ENCODE measurements at places on chromosomes 5 and 9. TPM values are rescaled to one million over a fixed set of nuclear protein-coding genes. Genes with fewer than 3 reads are reported as not detected.

The PCDHA9 gene
- under 0.01 TPM for total RNA-seq

The TMEM167A gene
- total RNA-seq: 144 TPM

DNA sequence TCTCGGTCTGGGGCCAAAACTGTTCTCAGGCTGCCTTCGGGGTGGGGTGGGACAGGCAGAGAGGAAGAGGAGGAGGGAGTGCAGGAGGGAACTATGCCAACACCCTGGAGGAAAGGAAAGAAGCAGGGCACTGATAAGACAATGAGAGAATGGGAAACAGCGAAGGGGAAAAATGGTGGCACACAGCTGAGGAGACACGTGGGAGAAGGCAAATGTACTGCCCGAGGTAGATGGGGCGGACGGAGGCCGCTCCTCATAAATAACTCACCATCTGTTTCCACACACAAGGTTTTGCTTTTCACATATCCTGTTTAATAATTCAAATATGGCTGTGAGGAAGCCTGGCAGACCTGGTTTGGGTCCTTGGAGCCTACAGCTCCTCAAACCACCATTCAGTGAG is 148.2 kb upstream of the LRRTM2 start:
- H3K36me3 ChIP-seq: no peaks in the 10 kb centered on the region
- H3K27ac ChIP-seq: no peak overlapping the region
- H3K4me3 ChIP-seq: no peak overlapping the region
- DNase-seq: peak; percentile 33

DNA sequence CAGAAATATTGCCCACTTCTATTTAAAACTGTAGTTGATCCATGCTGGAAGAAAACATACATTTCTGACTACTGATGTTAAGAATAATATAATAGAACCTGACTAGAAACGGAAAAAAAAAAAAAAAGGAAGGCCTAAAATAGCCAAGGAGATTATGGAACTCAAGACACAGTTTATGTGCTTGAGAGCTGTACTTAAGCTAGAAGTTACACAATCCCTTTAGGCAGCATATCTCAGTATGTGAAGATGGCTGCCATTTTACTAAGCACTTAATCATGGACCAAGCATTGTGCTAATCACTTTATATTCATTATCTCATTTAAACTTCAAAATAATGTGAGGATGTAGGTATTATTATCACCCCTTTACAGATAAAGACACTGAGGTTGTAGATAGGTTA is 73.0 kb upstream of the NR4A3 start:
- H3K4me3 ChIP-seq: no peak overlapping the region
- H3K27me3 ChIP-seq: 0 out of 2 replicates have a peak, but pooled peaks cover 8% of the 10 kb centered on the region
- H3K36me3 ChIP-seq: no peaks in the 10 kb centered on the region
- H3K4me1 ChIP-seq: no peaks in the 10 kb centered on the region
- no peak for DNase-seq

DNA sequence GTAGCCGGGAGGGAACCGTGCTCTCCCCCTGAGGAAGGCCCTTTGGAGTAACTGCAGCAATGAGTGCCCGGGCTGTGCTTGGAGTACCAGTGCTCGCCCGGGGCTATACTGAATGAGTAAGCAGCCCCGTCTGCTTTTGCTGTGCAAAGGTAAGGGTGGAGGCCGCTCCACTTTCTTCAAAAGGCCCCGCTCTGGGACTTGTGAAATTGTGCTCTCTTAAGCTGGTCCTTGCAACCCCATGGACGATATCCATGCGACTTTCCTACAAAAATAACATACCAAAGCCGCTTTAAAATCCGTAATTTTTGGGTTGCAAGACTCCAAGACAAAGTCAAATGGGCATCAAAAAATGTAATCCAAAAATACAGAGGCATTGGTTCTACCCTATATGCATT is 578 bp upstream of the TNFAIP8 start:
- peak overlapping the region; percentile 41 for H3K4me3 ChIP-seq
- H3K36me3 ChIP-seq: no peaks in the 10 kb centered on the region
- DNase-seq: no peak
- peaks cover 15% of the 10 kb centered on the region for H3K4me1 ChIP-seq

DNA sequence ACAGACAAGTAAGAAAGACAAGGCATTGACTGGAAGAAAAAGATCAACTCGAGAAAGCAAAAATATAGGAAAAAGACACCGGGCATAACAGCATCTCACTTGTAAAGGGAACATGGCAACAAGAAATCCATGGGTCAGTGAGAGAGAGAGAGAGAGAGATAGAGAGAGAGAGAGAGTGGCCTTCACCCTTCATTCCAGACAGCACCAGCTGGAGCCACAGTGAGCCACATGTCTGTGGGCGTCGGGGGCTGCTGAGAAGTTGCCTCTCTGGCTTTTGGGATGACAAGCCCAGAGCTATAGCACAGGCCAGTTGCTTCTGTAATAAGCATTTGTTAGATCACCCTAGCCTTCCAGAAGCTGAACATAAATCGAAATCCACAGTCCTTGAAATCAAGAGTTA is 20.3 kb upstream of the ENC1 start:
- H3K4me3 ChIP-seq: no peak overlapping the region
- H3K36me3 ChIP-seq: no peaks in the 10 kb centered on the region
- H3K27ac ChIP-seq: no peak overlapping the region
- H3K27me3 ChIP-seq: no peaks in the 10 kb centered on the region
- no peak for DNase-seq

DNA sequence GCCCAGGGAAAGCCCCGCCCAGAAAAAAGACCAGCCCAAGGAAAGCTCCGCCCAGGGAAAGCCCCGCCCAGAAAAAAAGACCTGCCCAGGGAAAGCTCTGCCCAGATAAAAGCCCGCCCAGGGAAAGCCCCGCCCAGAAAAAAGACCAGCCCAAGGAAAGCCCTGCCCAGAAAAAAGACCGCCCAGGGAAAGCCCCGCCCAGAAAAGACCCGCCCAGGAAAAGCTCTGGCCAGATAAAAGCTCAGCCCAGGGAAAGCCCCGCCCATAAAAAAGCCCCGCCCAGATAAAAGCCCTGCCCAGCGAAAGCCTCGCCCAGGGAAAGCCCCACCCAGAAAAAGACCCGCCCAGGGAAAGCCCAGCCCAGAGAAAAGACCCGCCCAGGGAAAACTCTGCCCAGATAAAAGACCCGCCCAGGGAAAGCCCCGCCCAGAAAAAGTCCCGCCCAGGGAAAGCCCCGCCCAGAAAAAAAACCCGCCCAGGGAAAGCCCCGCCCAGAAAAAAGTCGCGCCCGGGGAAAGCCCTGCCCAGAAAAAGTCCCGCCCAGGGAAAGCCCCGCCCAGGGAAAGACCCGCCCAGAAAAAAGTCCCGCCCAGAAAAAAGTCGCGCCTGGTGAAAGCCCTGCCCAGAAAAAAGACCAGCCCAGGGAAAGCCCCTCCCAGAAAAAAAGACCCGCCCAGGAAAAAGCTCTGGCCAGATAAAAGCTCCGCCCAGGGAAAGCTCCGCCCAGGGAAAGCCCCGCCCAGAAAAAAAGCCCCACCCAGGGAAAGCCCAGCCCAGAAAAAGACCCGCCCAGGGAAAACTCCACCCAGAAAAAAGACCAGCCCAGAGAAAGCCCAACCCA is 11.9 kb downstream of the GRIN1 start:
- H3K4me3 ChIP-seq: no peak overlapping the region
- no peak overlapping the region for H3K27ac ChIP-seq
- no peaks in the 10 kb centered on the region for H3K36me3 ChIP-seq
- H3K27me3 ChIP-seq: peaks cover 17% of the 10 kb centered on the region
- H3K4me1 ChIP-seq: no peaks in the 10 kb centered on the region

DNA sequence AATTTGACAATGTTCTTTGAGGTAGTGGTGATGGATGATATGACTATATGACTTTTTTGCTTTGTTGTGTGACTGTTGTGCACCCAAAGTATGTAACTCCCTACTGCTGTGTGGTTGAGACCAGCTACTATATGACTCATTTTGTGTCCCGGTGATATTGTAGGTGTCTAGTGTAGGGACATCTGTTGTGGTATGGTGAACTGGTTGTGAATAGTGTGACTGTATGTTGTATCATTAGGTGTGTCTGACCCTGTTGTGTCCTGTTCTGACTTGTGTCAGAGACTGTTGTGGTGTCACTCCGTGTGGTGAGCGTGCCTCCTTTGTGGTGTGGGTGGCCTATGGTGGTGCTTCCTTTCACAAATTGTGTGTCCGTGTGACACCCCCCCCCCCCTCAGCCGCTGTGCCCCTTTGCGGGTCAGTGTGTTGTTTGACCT is 11.2 kb upstream of the CXXC5 start:
- peaks cover 45% of the 10 kb centered on the region for H3K4me1 ChIP-seq
- no peaks in the 10 kb centered on the region for H3K36me3 ChIP-seq
- H3K4me3 ChIP-seq: peak overlapping the region; percentile 44
- DNase-seq: no peak
- H3K27ac ChIP-seq: no peak overlapping the region

DNA sequence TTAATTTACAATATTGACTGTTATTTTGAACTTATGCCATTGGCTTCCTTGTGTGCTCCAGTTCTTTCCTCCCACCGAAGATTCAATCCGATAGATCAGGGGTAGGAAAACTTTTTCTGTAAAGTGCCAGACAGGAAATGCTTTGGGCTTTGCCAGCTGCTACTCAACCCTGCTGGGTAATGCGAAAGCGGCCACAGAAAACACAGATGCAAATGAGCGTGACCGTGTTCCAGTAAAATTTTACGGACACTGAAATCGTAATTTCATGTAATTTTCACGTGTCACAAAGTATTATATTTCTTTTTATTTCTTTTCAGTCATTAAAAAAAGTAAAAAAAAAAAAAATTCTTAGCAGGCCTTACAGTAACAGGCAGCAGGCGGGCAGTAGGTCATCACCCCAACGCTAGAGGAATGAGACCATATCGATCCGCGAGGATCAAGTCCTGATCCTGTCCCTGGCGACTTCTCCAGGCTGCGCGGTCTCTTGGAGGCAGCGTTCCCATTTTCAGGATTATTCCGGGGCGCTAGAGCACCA is 599 bp downstream of the NMRK1 start:
- H3K4me3 ChIP-seq: peak overlapping the region; percentile 90
- H3K36me3 ChIP-seq: peaks cover 6% of the 10 kb centered on the region
- no peaks in the 10 kb centered on the region for H3K27me3 ChIP-seq
- peaks cover 18% of the 10 kb centered on the region for H3K4me1 ChIP-seq
- peak; percentile 40 for DNase-seq
- H3K27ac ChIP-seq: peak overlapping the region; percentile 49

DNA sequence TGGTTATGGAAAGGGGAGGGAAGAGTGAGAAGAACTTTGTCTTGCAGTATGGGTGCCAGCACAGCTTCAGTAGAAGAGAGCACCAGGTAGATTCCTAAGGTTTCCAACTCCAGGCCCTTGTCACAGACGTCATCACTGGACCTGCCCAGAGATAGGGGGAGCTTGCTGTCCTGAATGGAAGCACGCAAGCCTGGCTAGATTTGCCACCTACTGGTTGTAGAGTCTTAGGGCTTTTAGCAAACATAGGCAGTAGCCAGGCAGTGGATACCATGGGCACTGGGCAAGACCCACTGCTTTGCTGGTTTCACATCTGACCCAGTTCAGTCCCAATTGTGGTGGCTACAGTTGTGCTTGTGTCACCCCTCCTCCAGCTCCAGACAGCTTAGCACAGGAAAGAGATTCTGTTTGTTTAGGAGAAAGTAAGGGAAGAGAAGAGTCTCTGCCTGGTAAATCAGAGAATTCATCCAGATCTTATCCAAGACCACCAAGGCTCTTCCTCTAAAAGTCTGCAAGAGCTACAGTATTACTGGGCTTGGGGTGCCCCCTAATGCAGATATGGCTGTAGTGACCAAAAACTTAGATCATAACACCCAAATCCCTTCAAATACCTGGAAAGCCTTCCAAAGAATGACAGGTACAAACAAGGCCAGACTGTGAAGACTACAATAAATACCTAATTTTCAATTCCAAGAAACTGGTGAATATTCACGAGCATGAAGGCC is 158.9 kb downstream of the HINT1 start:
- H3K36me3 ChIP-seq: no peaks in the 10 kb centered on the region
- H3K27ac ChIP-seq: no peak overlapping the region
- H3K4me1 ChIP-seq: no peaks in the 10 kb centered on the region
- H3K4me3 ChIP-seq: no peak overlapping the region
- DNase-seq: no peak
- H3K27me3 ChIP-seq: 0 out of 2 replicates have a peak, but pooled peaks cover 2% of the 10 kb centered on the region

DNA sequence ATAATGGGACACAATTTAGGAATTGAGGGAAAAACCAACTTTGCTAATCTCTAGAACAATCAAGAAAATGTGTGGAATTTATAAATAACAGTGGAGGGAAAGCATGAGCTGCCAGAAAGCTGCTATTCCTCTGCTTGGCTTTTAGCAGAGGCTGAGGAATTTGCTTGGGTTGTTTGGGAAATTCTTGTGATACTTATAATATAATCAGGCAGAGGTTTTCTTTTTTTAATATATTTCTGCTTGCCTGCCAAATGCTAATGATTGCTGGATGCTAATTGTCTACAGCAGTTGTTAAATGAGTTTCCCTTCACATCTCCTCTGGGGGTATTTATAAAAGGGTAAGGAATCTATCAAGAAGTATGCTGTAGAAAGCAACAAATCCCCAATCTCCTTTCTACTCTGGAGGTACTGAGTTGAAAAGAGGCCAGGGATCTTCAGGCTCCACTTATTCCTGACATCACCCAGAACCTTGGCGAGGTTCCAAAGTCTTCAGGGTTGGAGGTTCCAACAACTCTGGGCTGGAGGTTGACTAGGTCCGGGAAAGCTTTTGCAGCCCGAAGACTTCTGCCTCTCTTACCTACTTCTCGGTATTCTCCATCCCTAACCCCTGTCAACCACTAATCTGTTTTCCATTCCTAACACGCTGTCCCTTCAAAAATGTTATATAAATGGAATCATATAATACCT is 60.4 kb upstream of the TMED7 start:
- H3K4me3 ChIP-seq: no peak overlapping the region
- H3K4me1 ChIP-seq: peaks cover 22% of the 10 kb centered on the region
- peak; percentile 78 for DNase-seq
- H3K27ac ChIP-seq: peak overlapping the region; percentile 39

DNA sequence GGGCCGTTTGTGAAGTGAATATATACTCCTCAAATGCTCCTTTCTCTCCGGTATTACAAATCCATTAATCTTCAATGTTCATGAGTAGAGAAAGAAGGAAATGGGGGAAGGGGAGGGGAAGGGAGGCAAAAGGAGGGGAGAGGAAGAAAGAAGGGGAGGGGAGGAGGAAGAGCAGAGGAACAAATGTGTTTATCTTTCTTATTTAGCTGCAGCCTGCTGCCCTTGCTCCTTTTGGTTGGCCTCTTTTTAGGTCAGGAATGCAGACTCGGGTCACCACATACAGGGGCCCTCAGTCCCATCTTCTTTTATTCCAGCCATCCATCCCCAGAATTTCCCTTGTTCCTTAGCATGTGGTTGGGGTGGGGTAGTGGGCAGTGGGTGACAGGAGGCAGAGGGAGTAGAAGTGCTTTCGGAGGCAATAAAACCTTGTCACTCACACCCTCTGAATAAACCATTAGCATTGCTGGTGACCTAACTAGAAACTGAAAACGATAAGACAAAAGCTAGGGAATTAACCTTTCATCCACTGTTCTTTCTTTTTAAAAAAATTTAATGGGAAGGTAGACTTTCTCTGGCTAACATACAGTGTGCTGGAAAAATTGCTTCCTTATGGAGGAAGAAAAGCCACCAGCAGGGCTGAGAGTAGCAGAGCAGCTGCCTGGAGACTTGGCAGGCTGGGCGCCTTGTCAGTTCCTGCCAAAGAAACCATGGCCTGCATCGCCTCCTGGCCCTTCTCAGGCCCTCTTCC is 16.8 kb upstream of the PRLR start:
- no peaks in the 10 kb centered on the region for H3K36me3 ChIP-seq
- H3K4me3 ChIP-seq: no peak overlapping the region
- no peaks in the 10 kb centered on the region for H3K27me3 ChIP-seq
- H3K27ac ChIP-seq: no peak overlapping the region
- DNase-seq: no peak
- H3K4me1 ChIP-seq: no peaks in the 10 kb centered on the region

GRCh38 chr5:163172540-163173338 is 264.7 kb upstream of the CCNG1 start:
- DNase-seq: no peak
- no peaks in the 10 kb centered on the region for H3K4me1 ChIP-seq
- H3K36me3 ChIP-seq: no peaks in the 10 kb centered on the region
- H3K27ac ChIP-seq: no peak overlapping the region
- no peaks in the 10 kb centered on the region for H3K27me3 ChIP-seq

All from SJSA1 (cell line).